ENCODE measurements at places on chromosomes 1 and 21. TPM values are rescaled to one million over a fixed set of nuclear protein-coding genes. Genes with fewer than 3 reads are reported as not detected.

DPT gene
- not detected for total RNA-seq

CD58 gene
- total RNA-seq, result 52.1 TPM

SMCP gene
- not detected for total RNA-seq

FOXJ3 gene
- 52.9 TPM for total RNA-seq

TIE1 gene
- total RNA-seq, result 81.8 TPM

FAM151A gene
- total RNA-seq, result 0.73 TPM

FAAH gene
- 8.2 TPM for total RNA-seq

ZYG11A gene
- 0.85 TPM for total RNA-seq

OR2L13 gene
- 0.60 TPM for total RNA-seq

GPX7 gene
- total RNA-seq, result 8.1 TPM

ARHGAP30 gene
- 145 TPM for total RNA-seq

GRCh38 chr1:56922070-56922469 is 43.7 kb downstream of the C8B start:
- no peak for DNase-seq

DNA sequence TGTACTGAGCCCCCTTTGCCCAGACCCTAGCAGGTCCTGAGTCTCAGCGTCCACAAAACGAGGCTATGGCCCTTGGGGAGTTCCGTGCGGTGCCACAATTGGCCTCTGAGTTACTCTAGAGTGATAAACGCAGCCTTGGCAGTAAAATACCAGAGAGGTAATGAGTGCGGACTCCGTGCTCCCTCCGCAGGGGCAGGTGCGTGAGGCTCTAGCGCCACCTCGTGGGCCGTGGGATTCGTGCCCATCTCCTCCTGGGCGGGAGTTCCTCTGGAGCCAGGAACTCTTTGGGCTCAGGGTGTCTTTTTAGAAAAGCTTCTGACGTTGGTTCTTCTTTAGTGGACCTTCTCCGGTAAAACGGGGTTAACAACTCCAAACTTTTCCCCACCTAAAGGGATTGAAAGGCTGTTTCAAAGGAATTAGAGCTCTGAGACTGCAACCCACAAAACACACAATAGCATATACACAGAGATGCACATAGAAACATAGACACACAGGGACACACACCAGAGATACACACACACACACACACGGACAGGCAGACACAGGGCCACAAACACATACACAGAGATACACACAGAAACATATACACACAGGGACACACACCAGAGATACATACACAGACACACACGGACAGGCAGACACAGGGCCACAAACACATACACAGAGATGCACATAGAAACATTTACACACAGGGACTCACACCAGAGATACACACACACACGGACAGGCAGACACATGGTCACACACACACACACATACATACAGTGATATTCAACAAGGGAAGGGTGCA is 99.4 kb downstream of the KCNJ15 start:
- DNase-seq, result peak; percentile 94

DNA sequence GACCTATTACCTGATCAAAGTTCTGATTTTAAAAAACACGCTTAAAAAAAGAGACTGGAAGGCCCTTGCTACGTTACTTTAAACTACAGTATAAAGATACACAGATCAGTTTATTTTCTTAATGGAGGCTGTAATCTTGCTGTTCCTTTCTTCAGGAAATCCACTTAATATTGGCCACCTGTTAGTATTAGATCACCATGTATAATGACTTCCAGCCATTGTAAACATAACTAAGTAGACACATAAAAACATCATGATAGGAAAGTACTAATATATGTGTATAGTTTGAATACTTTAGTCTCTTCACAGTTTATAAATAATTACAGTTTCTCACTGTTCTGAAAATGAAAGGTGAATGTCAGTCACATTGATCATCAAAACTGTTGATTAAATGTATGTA is 68.6 kb downstream of the ADGRL2 start:
- DNase-seq, result no peak

DNA sequence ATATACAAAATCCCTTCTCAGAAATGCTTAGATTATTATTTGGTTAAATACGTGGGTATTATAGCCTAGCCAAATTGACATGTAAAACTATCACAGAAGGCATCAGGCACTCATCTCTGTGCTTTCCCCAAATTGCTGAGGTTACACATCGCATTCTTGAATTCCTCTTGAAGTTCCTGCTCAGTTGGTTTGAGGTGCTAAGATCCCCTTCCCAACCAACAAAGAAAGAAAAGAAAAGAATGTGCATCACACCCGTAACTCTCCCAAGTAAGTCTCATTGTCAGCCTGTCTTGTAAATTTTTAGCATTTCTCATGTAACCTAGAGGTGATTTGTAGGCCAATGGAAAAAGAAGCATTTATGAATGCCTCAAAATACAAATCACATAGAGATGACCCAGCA is 539.2 kb upstream of the PRMT6 start:
- no peak for DNase-seq

DNA sequence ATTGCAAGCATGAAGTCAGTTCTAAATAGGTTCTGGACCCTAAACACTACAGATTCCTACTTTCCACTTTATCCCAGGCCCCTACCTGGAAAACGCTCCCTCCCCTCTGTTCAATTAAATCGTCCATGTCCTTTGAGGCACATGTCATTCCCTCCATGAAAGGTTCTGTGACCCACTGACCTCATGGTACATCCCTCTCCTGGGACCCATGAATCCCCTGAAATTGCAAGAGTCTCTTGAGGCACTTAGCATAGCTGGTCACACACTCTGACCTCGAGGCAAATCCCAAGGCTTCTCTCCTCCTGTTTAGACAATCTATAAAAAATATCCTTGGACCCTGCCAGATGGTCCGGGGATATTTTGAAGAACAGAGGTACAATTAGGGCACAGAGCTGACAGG is 34.3 kb upstream of the KRTAP19-8 start:
- no peak for DNase-seq

DNA sequence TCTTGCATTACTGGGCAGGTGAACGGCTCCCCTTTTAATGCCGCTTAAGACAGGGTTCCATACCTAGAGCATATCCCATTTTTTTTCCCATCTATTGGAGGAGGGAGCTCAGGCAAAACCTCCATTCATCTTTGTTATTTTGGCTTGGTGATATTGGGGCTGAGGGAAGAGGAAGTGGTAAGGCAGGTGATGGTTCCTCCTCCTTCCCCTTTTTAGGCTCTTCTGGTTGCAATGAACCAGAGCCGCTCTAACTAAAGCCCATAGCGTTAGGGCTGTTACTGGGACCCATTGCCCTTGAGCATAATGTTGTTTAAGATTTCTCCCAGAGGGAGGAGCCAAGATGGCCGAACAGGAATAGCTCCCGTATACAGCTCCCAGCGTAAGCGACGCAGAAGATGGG is 21.1 kb downstream of the PYHIN1 start:
- DNase-seq, result no peak

- no peak for DNase-seq
Observed at GRCh38 chr1:197981561-197981960, 64.4 kb downstream of the LHX9 start.

DNA sequence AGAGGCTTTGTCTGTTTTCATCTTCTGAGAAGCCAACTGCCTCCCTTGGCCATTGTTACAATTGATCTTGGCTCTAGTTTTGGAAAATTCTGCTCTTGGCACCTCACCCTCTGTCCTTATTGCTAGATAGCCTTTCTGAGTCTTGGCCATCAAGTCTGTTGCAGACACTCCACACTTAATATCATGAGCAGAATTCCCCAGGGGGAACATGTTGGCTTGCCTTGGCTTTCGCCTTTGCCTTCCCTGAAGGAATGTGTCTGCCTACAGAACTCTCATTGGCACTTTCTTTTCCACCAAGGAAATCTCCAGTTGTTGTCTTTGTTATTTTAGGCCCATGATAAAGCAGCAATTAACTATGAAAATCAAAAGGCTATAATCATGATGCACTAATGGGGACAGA is 42.7 kb upstream of the LDLRAP1 start:
- no peak for DNase-seq

DNA sequence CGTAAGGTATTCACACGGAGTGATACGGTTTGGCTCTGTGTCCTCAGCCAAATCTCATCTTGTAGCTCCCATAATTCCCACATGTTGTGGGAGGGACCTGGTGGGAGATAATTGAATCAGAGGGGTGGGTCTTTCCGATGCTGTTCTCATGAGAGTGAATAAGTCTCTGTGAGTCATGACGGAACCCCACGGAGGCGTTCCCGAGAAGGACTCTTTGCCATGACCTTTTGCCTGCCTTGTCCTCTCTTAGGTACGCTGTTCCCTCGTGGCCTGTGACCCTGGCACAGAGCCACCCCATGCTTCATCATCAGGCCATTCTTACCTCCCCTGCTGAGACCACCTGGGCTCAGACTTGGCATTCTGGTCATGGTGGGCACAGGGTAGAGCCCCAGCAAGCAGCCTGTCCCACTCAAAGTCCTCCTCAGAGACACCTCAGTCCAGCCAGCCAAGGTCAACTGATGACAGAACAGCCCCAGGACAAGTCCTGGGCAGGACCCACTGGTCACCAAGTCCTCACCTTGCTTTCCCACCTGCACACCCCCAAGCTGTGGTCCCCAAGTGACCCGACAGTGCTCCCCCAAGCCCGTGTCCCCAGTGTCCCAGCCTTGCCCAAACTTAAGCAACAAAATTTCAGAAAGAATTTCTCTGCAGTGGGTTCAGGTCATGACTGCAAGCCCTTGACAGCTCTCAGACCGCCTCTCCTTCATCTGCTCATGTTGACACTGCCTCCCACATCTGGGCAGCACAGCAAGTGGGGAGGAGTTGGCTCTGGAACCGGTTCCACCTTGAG is 158.4 kb downstream of the ACTL8 start:
- DNase-seq, result peak; percentile 50

- no peak for DNase-seq
Observed at GRCh38 chr1:16072616-16073484, 601 bp downstream of the FAM131C start.

- DNase-seq, result no peak
Observed at GRCh38 chr1:82560566-82560965, 759.8 kb downstream of the ADGRL2 start.

DNA sequence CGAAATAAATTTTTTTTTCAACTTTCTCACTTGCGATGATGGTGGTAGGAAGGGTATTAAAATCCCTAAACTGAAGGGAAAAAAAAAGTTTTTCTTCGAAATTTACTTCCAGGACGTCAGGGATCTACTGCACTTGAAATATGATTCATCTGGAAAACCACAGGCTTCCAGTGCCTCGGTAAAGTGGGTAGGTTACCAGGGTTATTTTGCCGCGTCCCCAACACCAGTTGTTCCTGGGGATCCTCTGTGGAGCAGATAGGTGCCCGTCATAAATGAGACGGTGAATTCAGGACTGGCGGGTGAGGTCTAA is 773 bp downstream of the RABIF start:
- no peak for DNase-seq

DNA sequence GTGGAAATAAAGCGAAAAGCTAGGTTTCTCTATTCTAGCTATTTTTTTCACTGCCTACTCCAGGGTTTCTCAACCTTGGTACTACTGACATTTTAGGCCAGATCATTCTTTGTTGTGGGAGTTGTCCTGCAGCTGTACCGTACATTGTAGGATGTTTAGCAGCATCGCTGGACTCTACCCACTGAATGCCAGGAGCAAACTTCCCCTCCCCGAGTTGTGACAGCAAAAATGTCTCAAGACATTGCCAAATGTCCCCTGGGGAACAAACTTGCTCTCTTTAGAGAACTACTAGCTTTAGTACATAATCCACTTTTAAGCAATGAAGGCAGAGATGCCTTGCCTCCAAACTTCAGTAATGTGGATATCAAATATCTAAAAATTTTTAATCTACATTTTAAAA is 122.8 kb downstream of the PLPPR5 start:
- no peak for DNase-seq

GRCh38 chr1:203619091-203619780 is 7.4 kb upstream of the ATP2B4 start:
- DNase-seq, result no peak

- peak; percentile 59 for DNase-seq
Observed at GRCh38 chr1:201354151-201354900, 23.2 kb downstream of the TNNT2 start.

GRCh38 chr1:241101622-241102021 is 255.4 kb downstream of the RGS7 start:
- DNase-seq, result no peak

GRCh38 chr1:164785841-164786534 is 227.0 kb downstream of the PBX1 start:
- DNase-seq, result no peak

DNA sequence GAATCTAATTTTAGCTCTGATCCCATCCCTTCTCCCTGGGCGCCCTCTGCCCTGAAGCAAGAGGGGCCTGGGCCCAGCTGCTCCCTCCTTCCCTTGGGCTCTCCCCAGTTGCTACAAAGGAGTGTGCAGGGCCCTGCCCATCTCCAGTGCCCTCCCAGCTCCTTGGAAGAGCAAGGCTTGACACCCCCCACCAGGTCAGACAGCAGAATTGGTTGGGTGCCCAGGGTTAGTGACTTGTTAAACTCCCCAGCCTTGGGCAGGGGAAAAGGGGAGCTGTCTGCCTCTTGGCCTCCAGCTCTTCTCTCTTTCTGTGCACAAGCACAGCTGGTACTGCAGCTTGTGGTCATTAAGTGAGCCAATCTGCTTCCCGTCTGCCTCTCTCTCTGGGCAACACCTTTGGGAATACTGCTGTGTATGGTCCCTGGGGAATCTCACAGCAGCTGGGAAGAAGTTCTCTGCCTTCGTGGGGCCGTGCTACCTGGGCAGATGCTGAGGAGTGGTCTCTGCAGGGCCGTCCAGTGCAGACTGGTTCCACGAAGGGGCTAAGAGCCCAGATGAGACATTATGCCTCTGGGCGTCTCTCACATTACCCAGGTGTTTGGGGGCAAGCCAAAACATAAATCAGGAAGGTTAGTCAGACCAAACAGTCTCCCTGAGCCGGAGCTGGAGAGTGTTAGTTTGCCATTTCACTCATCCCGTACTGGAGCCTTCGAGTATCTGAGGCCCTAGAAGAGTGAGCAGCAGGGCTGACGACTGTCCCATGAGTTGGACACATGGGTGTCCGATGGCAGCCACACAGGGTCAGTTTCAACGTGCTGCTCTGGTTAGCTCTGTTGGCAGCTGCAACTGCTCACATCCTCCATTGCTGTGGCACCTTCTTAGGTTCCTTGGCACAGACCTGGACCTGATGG is 37.3 kb downstream of the TMEM53 start:
- DNase-seq, result no peak

GRCh38 chr1:6267686-6268322 is 6.9 kb upstream of the GPR153 start:
- DNase-seq, result no peak

GRCh38 chr1:64505944-64506655 is 36.2 kb downstream of the CACHD1 start:
- DNase-seq, result no peak
